Activated CD8-positive, alpha-beta T cell treated with anti-CD3 and anti-CD28 coated beads for 36 hours (primary cell): ENCODE measurements at places on chromosomes 2 and 18. TPM values are rescaled to one million over a fixed set of nuclear protein-coding genes. Genes with fewer than 3 reads are reported as not detected.
A peak's percentile ranks its signal among the peaks of the same experiment; 100 is the strongest.

DNA sequence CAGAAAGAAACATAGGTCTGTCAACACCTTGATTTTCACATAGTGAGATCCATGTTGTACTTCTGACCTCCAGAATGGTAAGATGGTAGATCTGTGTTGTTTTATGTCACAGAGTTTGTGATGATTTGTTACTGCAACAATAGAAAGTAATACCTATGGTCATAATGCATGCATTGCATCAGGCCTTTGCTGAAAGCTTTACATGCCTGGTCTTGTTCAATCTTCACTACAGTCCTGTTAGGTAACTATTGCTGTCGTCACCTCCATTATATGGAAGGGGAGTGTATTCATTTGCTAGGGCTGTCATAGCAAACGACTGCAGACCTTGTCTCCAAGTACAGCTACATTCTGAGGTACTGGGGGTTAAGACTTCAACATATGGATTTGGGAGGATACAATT, 243.5 kb downstream of the ANAPC1 start:
- no peak for DNase-seq
- H3K27me3 ChIP-seq = peaks cover 5% of the 10 kb centered on the region
- H3K4me1 ChIP-seq = peaks cover 6% of the 10 kb centered on the region
- no peak overlapping the region for H3K27ac ChIP-seq

The NEUROD1 gene
- total RNA-seq = not detected

The KCNF1 gene
- not detected for total RNA-seq

DNA sequence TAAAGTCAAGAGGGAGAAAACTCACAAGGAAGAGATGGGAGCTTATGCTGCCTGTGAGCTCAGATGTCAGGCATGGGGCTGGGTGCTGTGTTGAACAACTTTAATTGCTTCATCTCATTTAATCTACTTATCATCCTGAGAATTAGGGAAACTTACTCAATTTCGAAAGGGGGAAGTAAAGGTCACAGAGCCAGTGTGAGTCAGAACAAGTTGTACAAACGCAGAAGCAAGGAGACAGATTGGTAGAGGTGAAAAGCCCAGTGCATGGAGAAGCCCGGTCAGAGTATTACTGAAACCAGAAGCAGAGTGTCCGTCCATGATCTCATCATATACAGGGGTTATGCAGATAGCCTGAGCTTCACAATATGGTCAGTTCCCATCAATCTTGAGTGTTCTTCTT, 281.1 kb upstream of the POU3F3 start:
- no peaks in the 10 kb centered on the region for H3K27me3 ChIP-seq
- no peaks in the 10 kb centered on the region for H3K36me3 ChIP-seq
- H3K4me3 ChIP-seq = no peak overlapping the region
- no peaks in the 10 kb centered on the region for H3K4me1 ChIP-seq
- H3K27ac ChIP-seq = no peak overlapping the region

The ARHGEF4 gene
- 4.2 TPM for total RNA-seq

DNA sequence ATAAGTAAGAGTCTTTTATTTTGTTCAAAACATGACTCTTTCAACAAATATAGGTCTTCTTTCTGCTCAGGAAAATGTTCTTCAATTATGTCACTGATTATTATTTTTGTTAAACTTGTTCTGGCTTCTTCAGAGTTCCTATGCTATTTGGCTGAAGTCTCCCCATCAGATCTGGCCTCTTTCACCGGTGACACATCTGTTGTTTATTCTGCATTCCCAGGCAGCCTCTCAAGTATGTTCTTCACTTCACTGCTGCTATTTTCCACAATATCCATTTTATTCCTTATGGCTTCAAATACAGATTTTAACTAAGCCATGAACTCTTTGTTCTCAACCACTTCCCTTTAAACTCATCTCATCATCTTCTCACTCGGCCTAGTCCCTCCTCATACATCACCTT, 45.7 kb downstream of the HDAC4 start:
- H3K4me3 ChIP-seq = no peak overlapping the region
- H3K27me3 ChIP-seq = no peaks in the 10 kb centered on the region
- DNase-seq = no peak
- no peak overlapping the region for H3K27ac ChIP-seq

The INHA gene
- total RNA-seq = not detected

The RGPD4 gene
- total RNA-seq = not detected

DNA sequence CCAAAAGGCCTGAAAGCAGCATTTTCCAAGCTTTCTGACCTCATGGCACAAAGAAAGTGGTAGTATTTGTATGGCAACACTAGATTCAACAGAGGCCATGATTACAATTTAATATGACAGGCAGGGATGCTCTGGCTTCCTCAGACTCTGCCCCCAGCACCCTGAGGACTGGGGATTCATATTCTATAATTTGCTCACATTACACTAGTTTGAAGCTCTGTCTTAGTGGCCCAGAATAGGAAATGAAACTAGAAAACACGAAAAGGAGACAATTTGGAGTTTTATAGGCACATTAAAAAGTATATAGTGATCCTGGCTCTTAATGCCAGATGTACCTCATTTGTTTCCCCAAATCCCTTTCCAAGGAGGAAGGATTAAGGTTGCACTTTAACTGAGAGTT, 173.0 kb upstream of the STK17B start:
- H3K27me3 ChIP-seq = no peaks in the 10 kb centered on the region
- no peaks in the 10 kb centered on the region for H3K36me3 ChIP-seq
- DNase-seq = no peak
- H3K4me3 ChIP-seq = no peak overlapping the region

DNA sequence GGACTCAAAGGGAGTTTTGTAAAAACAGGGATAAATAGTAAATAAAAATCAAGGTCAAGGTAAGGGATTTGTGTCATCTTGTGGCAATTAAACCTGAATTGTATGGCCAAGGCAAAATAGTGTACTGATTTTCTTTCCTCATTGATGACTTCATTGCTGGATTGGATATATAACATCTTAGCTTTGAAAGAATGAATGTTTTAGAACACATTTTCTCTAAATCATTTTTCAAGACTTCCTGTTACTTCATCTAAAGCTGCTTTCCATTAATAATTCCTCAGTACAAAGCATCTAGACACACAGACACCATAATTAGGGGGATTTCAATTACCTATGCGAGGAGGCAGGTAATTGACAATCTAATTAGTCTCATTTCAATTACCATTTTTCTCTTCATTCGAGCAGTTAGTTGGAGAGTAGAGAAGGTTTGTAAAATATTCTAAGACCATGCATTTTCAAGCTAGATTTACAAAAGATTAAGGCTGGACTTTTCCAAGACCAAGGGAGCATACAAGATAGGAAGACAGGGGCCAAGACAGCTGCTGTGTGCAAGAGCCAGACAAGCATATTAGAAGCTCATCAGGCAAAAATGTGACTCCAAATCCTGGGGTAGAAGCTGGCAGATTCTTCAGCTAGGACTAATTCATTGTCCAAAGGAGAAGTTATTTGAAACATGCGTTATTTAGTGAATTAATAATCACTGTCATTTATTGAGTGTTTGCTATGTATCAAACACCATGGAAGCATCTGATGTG, 253.6 kb downstream of the EPHA4 start:
- H3K4me3 ChIP-seq = no peak overlapping the region
- H3K4me1 ChIP-seq = no peaks in the 10 kb centered on the region
- DNase-seq = no peak
- H3K36me3 ChIP-seq = no peaks in the 10 kb centered on the region

- H3K36me3 ChIP-seq = no peaks in the 10 kb centered on the region
- H3K27me3 ChIP-seq = peaks cover 3% of the 10 kb centered on the region
- no peak overlapping the region for H3K27ac ChIP-seq
- no peak for DNase-seq
Measured at GRCh38 chr2:137910641-137911040, 53.6 kb upstream of the HNMT start.

GRCh38 chr2:201909961-201910361, 103.6 kb downstream of the CDK15 start:
- H3K27me3 ChIP-seq = peaks cover 9% of the 10 kb centered on the region
- peak; percentile 23 for DNase-seq
- H3K4me1 ChIP-seq = peaks cover 7% of the 10 kb centered on the region

GRCh38 chr2:42806786-42807185, 14.4 kb upstream of the HAAO start:
- H3K4me1 ChIP-seq = peaks cover 10% of the 10 kb centered on the region
- peaks cover 4% of the 10 kb centered on the region for H3K36me3 ChIP-seq
- no peak overlapping the region for H3K27ac ChIP-seq

DNA sequence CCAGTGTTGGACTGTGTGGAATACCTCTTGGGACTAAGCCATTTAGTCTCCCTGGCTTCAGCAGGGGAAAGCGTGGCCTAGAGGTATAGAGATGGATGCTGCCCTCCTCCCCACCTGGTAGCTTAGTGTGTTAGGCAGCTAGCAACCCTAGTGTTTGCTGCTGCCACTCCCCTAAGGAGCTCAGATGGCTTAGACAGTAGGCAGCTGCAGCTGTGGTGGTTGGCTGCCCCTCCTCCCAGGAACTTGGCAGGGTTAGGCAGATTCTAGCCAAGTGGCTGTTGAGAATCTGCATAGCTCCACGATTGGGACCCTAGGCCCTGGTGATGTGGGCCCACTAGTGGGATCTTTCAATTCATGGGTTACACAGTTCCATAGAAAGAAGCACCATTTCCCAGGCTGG, 550.4 kb upstream of the CHAC2 start:
- H3K27ac ChIP-seq = no peak overlapping the region
- H3K27me3 ChIP-seq = no peaks in the 10 kb centered on the region
- H3K36me3 ChIP-seq = no peaks in the 10 kb centered on the region

DNA sequence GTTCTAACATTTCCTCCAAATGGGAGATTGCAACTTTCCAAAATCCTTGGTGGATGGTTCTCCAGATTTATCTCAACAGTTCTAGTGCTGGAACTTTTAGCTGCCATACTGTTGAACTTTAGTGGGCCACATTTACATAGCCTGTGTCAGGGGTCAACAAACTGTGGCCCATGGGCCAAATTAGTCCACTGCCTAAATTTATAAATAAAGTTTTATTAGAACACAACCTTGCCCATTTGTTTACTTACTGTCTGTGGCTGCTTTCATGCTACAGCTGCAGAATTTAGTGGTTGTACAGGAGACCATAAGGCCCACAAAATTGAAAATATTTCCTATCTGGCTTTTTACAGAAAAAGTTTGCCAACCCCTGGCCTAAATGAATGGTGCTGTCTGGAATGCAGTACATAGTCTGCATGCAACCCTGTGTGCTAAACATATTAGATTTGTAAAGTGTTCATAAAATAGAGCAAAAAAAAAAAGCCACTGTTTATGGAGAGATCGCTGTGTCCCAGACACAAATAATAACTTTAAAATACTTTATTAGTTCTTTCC, 30.3 kb downstream of the MGAT5 start:
- H3K4me1 ChIP-seq = peaks cover 48% of the 10 kb centered on the region
- H3K27ac ChIP-seq = no peak overlapping the region
- peaks cover 10% of the 10 kb centered on the region for H3K36me3 ChIP-seq
- H3K27me3 ChIP-seq = no peaks in the 10 kb centered on the region
- no peak overlapping the region for H3K4me3 ChIP-seq
- DNase-seq = no peak

The CKAP2L gene
- 30.5 TPM for total RNA-seq

DNA sequence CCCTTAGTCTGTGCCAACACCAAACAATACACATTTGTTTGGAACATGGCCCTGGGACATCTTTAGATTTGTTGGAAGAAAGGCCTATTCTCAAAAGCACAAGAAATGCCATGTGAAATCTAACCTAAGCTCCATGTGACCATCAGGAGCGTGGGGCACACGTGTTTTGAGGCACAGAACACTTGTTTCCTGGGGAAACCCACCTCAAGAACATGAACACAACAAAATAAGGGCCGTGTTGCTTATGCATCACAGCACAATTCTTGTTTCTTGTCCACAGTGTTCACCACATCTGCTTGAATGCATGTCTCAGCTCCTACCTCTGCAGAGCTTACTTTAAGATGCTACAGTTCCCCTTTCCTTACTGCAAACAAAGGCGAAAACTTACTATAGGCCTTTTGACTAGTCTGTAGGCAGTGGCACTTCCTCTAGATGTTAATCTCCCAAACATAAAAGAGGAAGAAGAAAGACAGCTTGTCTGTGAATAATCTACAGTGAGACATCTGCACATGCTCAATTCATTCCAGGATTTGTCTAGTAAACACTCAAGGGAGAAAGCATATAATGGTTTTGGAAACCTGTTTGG, 165.0 kb downstream of the ANKRD44 start:
- DNase-seq = peak; percentile 35
- H3K4me1 ChIP-seq = peaks cover 71% of the 10 kb centered on the region
- H3K36me3 ChIP-seq = peaks cover 44% of the 10 kb centered on the region
- no peaks in the 10 kb centered on the region for H3K27me3 ChIP-seq
- H3K4me3 ChIP-seq = no peak overlapping the region
